ENCODE measurements at places on chromosomes 3 and 15.
A peak's percentile ranks its signal among the peaks of the same experiment; 100 is the strongest.

DNA sequence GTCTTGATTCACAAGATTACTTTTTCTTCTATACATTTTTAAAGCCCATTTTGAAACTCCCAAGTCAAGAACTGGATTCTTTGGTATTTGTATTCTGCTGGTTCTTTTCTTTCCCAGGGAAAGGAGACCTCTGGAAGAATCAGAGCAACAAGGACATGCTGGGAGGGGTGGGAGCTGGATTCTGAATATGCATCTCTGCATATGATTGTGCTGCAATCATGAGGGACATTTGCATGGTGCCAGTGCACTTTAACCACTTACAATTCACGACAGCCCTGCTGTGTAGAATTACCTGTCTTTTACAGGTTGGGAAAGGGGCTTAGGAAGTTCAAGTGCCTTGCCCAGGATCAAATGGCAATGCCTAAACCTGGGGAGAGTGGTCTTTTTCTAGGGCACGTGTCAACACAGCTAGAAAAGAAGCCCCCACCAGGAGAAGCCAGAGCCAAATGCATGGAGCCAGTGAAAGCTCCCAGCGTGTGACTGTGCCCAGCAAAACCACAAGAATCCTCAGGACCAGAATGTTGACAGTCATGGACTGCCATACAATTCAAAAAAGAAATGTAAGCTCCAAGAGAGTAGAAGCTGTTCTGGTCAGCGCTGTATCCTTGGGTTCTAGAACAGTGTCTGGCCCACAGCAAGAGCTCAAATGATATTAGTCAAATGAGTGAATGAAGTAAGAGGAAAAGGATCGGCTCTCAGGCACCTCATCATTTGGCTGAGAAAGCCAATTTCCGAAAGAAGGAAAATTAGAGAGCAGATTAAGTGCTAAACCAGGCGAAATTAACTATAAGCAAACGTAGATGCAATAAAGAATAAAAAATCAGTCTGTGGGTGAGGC lies 84.5 kb upstream of the MEF2A start:
- no peak for DNase-seq

DNA sequence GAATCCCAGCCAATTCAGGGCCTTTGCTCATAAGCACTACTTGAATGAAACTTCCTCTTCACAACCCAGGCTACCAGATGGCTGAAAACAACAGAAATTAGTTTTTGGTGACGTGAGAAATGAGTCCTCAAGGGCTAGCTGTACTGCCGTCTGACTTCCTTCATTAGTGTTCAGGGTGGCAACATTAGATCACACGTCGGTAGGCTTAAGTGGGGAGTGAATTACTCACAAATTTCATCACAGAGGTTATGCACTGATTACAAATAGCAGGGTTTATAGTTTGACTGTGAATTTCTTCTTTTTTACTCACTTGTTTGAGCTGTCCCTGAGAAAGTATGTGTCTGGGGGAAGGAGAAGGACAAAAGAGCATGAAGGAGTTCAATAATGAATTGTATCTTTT lies 397.2 kb downstream of the GAP43 start:
- no peak for DNase-seq

- peak; percentile 89 for DNase-seq
Measured at GRCh38 chr3:158748237-158748828, 16.1 kb upstream of the RARRES1 start.

GRCh38 chr15:98812716-98813446 lies 164.5 kb downstream of the IGF1R start:
- peak; percentile 24 for DNase-seq

DNA sequence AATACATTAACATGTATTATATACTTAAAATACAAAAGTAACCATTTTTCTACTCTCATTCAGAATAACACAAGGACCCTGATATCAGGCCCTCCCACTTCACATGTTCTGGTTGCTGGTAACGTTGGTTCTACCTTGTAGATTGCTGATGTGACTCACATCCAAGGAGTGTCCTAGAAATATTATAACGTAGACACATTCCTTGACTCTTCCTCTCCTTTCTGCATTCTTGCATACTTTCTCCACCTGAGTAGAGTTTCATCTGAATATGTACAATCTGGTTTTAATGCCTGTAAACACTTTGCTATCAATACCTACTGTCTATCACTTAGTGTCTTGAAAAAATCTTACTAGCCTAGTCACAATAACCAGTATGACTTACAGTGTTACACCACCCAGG lies 35.0 kb upstream of the NEDD4 start:
- no peak for DNase-seq

DNA sequence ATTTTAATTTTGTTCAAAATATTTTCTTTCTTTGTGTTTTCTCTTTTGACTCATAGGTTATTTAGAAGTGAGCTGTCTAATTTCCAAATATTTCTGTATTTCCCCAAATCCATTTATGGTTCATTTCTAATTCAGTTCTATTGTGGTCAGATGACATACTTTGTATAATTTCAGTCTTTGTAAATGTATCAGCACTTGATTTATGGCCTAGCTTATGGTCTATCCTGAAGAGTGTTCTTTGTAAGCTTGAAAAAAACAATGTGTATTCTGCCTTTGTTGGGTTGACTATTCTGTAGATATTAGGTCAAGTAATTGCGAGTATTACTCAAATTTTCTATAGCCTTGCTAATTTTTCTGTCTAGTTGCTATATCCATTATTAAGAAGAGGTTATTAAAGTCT lies 311.2 kb downstream of the OCA2 start:
- no peak for DNase-seq

GRCh38 chr15:88656760-88657221 lies 18.0 kb downstream of the ISG20 start:
- DNase-seq: no peak

- DNase-seq: peak; percentile 59
Measured at GRCh38 chr15:44541282-44541958, 4.5 kb downstream of the EIF3J start.

GRCh38 chr15:101372149-101372577 lies 77.1 kb upstream of the SNRPA1 start:
- DNase-seq: no peak

DNA sequence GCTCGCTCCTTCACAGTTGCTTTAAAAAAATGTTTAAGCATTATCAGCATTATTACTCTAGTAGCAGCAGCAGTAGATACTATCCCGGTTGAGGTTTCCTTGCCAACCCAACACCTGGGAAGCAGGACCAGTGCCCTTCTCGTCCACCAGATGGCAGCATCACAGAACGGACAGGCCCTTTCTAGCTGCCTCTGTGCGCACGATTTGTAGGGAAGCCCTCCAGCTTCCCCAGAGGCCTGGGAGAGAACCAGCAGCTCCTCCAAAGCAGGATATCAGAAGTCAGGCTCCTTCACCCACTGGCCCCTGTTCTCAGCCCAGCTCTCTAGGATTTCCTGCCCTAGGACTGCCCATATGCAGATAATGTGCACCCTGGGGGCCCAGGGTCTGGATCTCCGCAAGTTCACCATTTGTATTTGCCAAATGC lies 16.8 kb upstream of the ESYT3 start:
- DNase-seq: peak; percentile 45

- DNase-seq: no peak
Measured at GRCh38 chr3:167033866-167034265, 346.2 kb downstream of the ZBBX start.

GRCh38 chr15:65209701-65210643 lies 1.3 kb downstream of the CILP start:
- DNase-seq: no peak

DNA sequence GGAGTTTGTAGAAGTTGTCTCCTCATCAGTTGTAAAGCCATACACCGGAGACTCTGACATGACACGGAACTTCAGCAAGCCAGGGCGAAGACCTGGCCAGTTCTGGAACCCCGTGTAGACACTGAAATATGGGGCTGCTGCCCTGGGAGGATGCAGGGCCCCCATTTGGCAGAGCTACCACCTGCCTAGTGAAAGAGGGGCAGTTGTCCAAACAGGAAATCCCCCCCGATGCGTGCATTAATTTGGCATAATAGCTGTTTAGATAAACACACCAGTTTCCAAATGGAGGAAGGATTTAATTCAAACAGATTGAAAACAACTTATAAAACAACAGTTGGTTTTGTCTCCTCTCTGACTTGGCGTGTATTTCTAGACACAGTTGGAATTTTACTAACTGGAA lies 357.2 kb downstream of the GABRG3 start:
- no peak for DNase-seq

DNA sequence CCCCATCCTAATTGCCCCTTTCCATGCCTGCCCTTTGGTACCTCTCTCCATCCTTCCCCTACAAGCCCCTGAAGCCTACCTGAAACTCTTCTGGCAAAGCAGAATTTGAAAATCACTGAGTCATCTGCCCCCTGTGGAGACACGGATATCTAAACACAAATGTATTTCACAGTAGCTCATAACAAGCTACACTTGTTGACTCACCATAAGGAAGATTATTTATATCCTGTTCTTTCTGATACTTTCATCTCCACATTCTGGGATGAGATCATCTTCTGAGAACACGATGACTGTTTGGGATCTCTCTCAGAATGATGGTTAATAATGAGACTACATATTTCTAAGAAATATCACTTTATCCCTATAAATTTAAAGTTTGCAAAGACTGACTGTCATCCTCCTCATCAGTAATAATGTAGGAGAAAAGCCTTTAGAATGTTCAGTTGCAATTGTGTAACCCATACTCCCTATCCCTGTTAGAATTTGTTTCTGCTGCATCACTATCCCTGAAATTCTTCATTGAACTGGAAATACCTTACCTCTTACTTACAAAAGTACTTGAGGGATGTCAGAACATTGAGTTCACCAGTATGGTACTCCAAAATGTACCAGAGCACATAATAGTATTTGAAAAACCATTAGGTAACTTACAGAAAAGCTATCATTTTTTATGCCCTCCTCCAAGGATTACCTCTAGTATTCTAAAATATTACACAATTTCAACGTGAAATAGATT lies 116.1 kb upstream of the IL12A start:
- no peak for DNase-seq

- no peak for DNase-seq
Measured at GRCh38 chr3:13075318-13075717, 2.1 kb upstream of the IQSEC1 start.

- DNase-seq: no peak
Measured at GRCh38 chr3:49567406-49567805, 13.1 kb downstream of the BSN start.

- DNase-seq: no peak
Measured at GRCh38 chr3:143445118-143445517, 325.5 kb downstream of the CHST2 start.

DNA sequence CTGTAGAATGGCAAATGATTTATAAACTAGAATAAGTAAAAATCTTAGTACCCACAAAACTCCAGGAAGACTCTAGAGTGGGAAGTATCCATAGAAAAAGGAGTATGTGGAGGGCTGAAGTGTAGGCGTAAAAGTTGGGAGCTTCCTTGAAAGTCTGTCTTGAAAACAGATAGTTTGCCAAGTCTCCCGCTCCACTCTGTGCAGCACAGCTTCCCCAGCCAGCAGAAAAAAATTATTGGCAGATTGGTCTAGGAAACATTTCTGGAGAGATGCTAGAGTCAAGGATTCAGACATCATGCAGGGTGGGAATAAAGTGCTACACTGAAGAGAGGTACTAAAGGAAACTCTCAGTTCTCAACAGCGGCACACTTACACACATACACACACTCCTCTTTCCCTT lies 53.4 kb upstream of the CD200R1L start:
- DNase-seq: no peak

GRCh38 chr3:2595486-2595885 lies 496.8 kb downstream of the CNTN4 start:
- DNase-seq: no peak

GRCh38 chr3:161619351-161619750 lies 122.7 kb downstream of the OTOL1 start:
- no peak for DNase-seq

DNA sequence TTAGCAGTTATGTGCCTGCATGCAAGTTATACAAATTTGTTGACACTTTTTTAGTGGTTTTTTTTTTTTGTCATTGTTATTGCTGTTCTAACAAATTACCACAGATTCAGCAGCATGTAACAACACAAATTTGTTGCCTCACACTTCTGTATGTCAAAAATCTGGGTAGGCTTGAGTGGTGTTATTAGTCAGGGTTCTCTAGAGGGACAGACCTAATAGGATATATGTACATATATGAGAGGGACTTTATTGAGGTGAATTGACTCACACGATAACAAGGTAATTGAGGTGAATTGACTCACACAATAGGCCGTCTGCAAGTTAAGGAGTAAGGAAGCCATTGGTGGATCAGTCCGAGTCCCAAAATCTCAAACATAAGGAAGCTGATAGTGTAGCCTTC lies 15.0 kb upstream of the PLSCR1 start:
- no peak for DNase-seq

- no peak for DNase-seq
Measured at GRCh38 chr15:81111018-81111417, 23.1 kb upstream of the CFAP161 start.

DNA sequence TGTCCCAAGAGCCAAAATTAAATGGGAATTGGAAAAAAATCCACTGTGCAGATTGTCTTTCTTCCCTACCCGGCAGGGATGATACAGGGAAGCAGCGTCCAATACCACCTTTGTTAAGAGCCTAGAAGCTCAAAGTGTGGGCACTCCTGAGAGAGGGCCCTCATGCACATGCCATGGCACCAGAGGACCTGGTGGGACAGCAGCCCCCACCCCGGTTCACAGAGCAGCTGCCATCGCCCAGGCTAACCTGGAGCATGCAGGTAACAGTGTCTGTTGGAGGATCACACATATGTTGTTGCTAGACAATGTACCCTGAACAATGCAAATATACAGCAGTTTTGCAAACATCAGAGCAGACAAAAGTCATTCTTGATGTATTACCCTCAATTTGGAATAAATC lies 206.5 kb downstream of the TJP1 start:
- DNase-seq: no peak

DNA sequence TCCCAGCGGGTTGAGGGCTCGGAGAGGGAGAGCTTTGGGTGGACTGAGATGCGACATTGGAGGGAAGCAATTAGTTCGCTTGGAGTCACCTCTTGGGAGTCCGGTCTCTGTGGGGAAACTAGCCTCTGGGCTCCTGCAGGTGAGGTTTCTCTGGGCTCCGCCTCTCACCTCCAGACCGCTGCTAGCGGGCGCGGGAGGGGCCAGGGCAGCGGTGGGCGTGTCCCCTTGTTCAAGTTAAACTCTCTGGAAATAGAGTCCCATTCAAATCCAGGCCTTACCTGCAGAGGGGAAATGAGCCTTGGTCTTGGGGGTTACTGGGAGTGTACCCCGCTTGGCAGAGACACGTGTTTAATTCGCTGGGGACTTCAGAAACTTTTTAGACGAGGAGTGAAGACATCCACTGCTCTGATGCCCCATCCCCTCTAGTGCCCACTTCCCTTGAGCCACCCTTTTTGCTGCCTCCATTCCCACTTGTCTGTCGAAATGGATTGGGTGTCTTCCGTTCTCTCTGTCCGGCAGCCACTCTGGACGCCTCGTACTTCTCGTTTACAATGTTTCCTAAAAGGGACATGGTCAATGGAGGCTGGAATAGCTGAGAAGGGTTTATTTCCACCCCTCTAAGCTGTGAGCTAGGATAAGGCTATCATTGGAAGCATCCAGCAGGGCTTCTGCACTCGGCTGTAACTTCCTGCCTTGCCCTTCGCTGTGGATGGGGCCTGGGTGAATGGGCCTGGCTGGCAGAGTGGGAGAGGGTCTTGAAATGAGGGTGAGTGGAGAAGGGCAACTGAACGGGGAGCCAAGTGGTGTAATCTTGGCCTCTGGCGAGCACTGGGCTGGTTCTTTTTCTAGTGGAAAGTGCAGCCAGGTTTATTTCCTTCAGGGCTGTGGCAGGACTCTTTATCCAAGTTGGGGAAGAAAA lies 1.1 kb downstream of the MITF start:
- peak; percentile 23 for DNase-seq

All from hematopoietic multipotent progenitor cell treated with erythropoietin and hydrocortisone succinate and interleukin-3 and kit ligand, for 17 days (in vitro differentiated cells).